ENCODE measurements at places on chromosomes 12 and 14.
A peak's percentile ranks its signal among the peaks of the same experiment; 100 is the strongest.

DNA sequence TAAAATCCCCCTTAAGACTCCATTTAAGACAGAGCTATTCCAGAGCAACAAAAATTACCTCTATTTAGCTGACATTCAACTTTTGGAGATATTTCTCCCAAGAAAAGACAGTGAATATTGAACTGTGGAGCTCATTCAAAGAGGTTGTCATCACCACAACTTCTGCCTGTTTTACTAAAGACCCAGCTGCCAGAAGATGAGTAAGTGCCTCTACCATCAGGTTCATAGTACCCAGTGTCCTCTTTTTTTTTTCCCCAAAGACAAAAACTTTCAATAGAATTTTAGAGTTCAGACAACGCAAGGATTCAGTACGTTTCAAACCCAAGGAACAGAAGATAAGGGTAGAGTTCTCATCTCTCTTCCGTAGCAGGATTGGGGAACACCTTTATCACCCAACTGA lies 461.3 kb downstream of the BCAT1 start:
- DNase-seq, result no peak

GRCh38 chr14:20934148-20934762 lies 21.0 kb upstream of the RNASE2 start:
- peak; percentile 9 for DNase-seq

DNA sequence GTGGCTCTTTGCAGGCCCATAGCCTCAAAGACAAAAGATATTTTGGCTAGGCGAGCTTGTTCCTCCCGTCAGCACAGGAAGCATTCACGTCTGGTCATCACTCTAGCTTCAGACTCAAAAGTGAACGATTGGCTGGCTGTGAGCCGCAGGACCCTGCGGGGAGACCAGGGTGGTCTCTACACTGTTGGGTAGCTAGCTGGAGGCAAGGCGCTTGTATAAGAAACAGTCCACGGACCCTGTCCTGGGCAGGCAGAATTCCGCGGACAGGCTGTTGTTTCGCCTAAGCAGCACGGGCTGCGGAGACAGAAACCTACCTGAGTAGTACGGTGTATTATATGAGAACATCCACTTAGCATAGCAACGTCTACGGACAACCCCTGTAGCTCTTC lies 29.6 kb downstream of the WBP11 start:
- DNase-seq, result no peak

DNA sequence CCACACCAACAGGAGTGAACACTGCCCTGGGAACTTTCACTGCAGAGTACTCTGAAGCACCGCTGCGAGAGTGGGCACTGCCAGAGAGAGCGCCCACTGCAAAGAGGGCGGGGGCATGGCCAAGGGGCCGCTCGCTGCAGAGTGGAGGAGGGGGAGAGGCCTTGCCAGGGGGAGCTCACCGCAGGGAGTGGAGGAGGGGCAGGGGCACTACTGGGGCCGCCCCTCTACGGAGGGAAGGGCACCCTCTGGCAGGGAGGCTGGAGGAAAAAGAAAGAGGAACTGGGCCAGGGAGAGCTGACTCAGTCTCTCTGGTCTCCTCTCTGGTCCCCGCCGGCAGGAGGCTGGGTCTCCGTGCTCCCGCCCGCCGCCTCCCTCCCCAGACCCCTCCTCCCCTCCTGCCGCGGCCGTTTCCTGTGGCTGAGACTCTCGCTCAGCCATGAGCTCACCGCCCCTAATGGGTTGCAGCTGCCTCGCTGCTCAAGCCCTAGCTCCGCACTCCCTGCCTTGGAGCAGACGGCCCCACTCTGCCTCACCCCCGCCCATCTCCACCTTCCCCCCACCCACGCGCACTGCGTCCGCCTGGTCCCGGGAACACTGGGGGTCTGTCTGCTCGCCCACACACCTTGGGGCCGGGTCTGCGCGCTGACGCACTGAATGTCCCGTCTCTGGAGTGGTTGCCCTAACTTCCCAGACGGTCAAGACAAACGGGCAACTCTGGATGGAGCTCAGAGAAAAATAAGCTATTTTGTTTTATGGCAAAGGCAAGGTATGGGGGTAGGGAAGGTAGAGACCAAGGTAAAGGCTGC lies 1.3 kb downstream of the ARHGEF40 start:
- peak; percentile 96 for DNase-seq

DNA sequence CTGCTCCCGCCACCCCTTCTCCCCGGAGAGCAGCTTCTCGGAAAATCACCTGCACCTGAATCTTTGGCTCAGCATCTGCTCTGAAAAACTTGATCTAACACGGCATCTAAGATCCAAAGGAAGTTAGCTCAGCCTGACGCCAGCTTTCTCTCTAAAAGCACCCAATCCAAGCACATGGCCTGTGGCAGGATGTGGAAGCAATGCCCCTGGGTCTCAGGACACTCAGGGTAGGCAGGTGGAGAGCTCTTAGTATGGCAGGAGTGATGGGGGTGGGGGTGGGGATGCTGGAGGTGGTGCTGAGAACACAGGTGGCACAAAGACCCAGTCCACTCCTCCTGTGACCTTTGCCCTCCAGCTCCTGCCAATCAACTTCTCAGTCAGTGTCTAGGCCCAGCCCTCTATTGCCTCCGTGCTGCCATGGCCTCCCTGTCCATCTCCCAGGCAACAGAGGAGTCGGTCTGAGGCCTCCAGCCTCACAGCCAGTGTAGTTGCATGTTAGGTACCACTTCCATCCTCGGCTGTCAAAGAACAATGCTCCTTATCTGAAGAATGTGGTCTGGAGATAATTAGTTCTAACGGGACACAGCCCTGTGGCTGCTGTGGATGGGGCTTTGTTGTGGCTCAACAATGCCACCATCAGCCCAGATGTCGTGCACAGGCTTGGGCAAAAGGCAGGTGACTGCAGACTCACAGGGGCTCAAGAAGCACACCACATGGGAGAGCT lies 180.0 kb upstream of the C14orf180 start:
- DNase-seq, result no peak

DNA sequence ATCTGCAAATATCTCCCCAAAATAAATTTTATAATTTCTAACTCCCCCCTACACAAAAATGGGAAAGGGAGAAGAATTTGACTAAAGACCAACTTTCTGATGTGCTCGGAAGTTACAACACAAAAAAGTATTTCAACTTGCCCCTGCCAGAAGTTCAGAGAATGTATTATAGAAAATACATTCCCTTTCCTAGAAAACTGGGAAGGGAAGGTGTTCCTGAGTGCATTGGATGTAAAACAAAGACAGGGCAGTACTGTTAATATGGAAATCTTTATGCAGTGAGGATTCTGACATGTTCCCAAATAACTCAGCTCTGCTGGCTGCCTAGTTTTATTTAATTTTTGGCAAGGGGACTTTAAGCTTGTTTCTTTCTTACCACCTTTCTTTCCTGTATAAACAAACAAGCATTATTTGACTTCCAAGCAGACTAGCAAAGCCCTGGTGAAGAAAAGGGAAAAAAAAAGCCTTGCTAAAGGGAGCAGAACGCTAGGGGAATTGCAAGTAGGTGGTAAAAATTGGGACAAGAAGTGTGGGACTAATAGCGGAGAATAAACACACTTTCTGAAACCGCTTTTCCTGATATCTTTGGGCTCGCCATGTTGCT lies 124.1 kb downstream of the STXBP6 start:
- no peak for DNase-seq

GRCh38 chr12:86698641-86698980 lies 442.4 kb upstream of the MGAT4C start:
- peak; percentile 94 for DNase-seq

- DNase-seq, result no peak
These were observed 63.1 kb upstream of the ESRRB start for GRCh38 chr14:76312821-76313220.

DNA sequence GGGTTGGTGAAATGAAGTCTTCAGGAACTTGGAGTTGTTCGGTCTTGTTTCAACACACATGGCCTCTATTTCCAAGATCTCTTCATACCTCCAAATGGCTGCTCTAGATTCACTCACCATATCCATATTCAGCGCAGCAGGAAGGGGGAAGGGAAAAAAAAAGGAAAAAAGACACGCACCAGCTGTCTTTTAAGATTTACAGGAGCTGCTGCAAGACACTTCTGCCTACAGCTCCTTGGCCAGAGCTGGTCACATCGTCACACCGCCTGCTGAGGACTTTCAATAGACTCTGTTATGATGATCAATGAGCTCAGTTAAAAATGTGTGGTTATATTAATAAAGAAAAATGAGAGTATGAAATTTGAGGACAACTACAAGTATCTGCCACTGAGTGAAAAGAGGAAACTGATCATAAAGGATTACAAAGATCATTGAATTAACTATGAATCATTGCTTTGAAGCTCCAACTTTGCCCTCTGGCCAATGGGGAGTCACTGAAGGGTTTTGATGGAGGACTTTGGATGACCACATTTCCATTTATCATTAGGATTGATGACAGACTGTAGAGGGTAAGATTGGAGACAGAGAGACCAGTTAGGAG lies 182.1 kb upstream of the HMGA2 start:
- DNase-seq, result no peak

DNA sequence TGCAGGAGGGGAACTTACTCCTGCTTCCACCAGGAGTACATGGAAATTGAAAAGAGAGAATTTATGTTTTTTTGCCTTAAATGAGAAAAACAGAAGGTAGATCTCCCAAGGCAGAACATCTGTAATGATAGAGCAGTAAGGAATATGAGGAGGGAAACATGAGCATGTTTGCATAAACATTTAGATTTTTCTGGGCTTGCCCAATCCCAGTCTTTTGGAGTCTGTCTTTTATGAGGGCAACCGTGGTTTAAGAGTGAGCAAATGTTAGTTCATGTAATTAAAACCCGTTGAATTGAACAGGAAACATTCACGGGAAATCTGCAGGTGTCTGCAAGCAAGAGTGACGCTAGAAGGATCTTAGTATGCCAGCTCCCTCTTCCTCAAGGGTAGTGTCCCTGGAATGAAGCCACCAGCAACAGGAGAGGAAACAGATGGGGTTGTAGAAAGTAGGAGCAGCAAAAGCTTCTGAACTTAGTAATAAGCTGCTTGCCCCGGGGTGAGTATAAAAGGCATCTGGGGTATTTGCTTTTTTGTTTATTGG lies 79.3 kb downstream of the ARF6 start:
- peak; percentile 82 for DNase-seq

GRCh38 chr14:67343601-67344230 lies 15.9 kb downstream of the ATP6V1D start:
- no peak for DNase-seq

- DNase-seq, result peak; percentile 55
These were observed 10.5 kb downstream of the TTC8 start for GRCh38 chr14:88834883-88835431.

DNA sequence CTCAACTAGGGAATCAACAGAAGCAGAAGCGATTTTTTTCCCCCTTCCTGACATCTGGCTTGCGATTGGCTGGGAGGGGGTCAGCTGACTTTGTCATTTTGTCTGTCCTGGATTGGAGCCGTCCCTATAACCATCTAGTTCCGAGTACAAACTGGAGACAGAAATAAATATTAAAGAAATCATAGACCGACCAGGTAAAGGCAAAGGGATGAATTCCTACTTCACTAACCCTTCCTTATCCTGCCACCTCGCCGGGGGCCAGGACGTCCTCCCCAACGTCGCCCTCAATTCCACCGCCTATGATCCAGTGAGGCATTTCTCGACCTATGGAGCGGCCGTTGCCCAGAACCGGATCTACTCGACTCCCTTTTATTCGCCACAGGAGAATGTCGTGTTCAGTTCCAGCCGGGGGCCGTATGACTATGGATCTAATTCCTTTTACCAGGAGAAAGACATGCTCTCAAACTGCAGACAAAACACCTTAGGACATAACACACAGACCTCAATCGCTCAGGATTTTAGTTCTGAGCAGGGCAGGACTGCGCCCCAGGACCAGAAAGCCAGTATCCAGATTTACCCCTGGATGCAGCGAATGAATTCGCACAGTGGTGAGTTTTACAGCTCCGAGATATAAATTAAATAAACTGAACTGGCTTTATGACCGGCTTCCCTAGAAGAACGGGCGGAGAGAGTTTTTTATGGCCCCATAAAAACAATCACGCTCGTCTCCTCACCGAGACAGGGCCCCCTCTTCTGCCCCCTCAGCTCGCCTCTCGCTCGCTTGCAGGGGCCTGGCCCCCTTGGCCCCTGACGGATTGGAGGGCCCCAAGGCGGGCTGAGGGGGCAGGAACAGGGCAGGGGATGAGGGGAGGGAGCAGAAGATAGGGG lies at the start of gene HOXC6:
Gene HOXC6, plus strand, starts transcription at position 127 of the 888 bp plus-strand sequence. Its CDS starts 82 bp downstream, at position 209.
- peak; percentile 78 for DNase-seq

- DNase-seq, result no peak
These were observed 86.6 kb downstream of the TBC1D30 start for GRCh38 chr12:64911081-64911480.

DNA sequence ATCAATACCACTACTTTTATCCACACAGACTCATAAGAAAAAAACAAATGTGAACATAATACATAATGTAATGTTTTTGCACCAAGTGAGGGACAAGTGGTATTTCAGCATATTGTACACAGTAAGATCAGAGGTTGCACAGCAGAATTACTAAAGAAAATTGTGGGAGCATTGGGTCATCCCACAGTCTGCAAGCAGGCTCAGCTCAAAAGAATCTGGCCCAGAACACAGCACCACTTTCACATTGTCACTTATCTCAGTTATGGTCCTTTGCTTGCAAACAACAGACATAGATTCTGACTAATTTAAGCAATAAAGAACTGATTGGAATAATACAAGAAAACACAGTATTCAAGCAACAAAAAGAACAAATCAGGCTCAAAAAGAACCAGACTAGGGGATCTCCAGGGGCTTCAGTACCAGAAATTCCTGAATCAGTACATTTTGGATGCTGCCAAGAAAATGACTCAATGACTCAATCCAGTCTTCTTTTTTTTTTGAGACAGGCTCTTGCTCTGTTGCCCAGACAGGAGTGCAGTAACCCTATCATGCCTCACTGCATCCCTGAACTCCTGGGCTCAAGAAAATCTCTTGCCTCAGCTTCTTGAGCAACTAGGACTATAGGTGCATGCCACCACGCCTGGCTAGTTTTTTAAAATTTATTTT lies 42.9 kb upstream of the EEA1 start:
- peak; percentile 88 for DNase-seq

DNA sequence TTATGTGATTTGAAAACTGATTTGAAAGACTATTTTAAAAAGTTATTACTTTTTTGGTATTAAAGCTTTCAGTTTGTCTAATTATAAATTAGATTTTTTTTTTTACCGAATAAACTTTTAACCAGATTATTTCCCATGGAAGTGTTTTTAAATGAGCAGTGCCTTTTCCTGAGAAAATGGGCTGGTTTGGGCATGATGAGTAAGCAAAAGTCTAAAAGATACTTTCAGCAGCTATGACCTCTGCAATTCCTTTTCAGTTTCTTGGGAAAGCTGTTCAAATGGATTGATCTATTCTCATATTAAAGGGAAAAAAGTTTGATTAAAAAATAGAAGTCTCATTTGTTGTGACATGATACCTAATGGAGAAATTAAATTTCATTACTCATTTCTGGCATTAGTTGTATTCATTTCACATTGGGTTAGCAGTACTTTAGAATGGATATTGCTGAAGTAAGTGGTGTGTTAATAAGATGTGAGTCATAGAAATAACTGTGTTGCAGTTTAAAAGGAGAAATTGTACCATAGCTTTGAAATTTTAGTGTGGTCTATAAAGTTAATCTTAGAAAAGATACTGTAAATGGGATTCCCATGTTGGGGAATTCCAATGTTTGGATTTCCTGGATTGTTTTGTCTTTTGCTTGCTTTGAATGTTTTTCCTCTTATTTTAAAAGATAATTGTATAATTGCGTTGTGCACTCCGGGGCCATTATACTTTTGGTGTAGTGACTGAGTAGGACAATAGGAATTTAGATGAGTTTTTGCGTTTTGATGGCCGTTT lies 21.0 kb downstream of the KTN1 start:
- peak; percentile 52 for DNase-seq

- DNase-seq, result no peak
These were observed 17.9 kb upstream of the KLRF1 start for GRCh38 chr12:9809338-9809737.

- no peak for DNase-seq
These were observed 7.6 kb downstream of the EML1 start for GRCh38 chr14:99800781-99801180.

GRCh38 chr12:118472940-118473339 lies 96.6 kb downstream of the SUDS3 start:
- no peak for DNase-seq

Measured in AG10803 (cell line).